ENCODE measurements at places on chromosomes 4 and X. TPM values are rescaled to one million over a fixed set of nuclear protein-coding genes. Genes with fewer than 3 reads are reported as not detected.

DNA sequence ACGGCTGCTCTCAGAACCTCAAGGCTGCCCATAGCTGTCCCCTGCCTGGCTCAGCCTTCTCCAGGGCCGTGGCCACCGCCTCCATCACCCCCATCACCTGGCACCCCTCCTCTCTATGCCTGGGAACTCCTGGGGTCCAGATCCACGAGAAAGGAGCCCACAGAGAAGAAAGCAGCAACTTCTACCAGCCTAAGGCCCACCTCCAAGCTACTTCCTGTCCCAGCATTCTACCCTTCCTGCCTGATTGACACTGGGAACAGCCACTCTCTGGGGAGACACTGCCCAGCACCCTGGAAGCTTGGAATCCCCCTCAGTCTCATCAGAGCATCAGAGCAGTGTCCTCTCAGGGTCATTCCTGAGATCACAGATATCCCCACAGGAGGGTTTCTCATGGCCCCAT is 36.9 kb upstream of the PROM1 start:
- H3K4me1 ChIP-seq = peaks cover 24% of the 10 kb centered on the region
- no peaks in the 10 kb centered on the region for H3K27me3 ChIP-seq
- no peak for DNase-seq

The ERVMER34-1 gene
- not detected for total RNA-seq

- H3K4me3 ChIP-seq = no peak overlapping the region
- DNase-seq = no peak
- H3K27ac ChIP-seq = no peak overlapping the region
- H3K27me3 ChIP-seq = no peaks in the 10 kb centered on the region
Measured at GRCh38 chr4:53558065-53558801, 33.1 kb downstream of the LNX1 start.

GRCh38 chrX:19372170-19372546 is 28.4 kb downstream of the PDHA1 start:
- peak overlapping the region; percentile 60 for H3K4me3 ChIP-seq
- H3K27ac ChIP-seq = no peak overlapping the region
- no peaks in the 10 kb centered on the region for H3K4me1 ChIP-seq
- no peaks in the 10 kb centered on the region for H3K36me3 ChIP-seq

DNA sequence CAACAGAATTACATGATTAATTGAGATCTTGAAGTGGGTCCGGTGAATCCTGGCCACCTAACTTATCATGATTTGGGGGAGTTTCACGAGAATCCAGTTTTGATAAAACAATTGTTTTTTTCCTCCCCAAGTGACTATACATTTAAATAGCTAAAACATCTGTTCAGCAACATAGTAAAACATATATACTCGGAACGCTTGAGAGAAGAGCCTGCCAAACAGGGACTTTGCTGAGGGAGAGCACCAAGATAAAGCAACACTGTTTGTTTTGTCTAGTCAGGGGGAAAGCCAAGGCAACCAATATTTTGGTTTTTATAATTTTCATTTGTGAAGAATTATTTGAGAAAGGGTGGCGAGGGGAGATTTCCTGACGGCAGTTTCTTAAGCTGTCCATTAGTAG is 381 bp downstream of the PHEX start:
- no peak overlapping the region for H3K4me3 ChIP-seq
- no peaks in the 10 kb centered on the region for H3K36me3 ChIP-seq
- no peaks in the 10 kb centered on the region for H3K4me1 ChIP-seq
- H3K27ac ChIP-seq = no peak overlapping the region

- H3K4me1 ChIP-seq = no peaks in the 10 kb centered on the region
- H3K27me3 ChIP-seq = no peaks in the 10 kb centered on the region
- no peak for DNase-seq
- no peaks in the 10 kb centered on the region for H3K36me3 ChIP-seq
- no peak overlapping the region for H3K27ac ChIP-seq
Measured at GRCh38 chrX:110698696-110699095, 96.9 kb downstream of the CHRDL1 start.

GRCh38 chr4:60944060-60944459 is 256.1 kb upstream of the ADGRL3 start:
- no peaks in the 10 kb centered on the region for H3K36me3 ChIP-seq
- H3K4me1 ChIP-seq = no peaks in the 10 kb centered on the region
- H3K27me3 ChIP-seq = no peaks in the 10 kb centered on the region

GRCh38 chr4:20995015-20995414 is 294.8 kb downstream of the PACRGL start:
- no peaks in the 10 kb centered on the region for H3K4me1 ChIP-seq
- H3K4me3 ChIP-seq = no peak overlapping the region
- H3K27me3 ChIP-seq = no peaks in the 10 kb centered on the region
- H3K36me3 ChIP-seq = no peaks in the 10 kb centered on the region
- no peak for DNase-seq

GRCh38 chr4:113278324-113278934 is 229.0 kb downstream of the ANK2 start:
- DNase-seq = peak; percentile 55
- no peaks in the 10 kb centered on the region for H3K27me3 ChIP-seq
- H3K27ac ChIP-seq = no peak overlapping the region
- no peak overlapping the region for H3K4me3 ChIP-seq
- no peaks in the 10 kb centered on the region for H3K4me1 ChIP-seq
- no peaks in the 10 kb centered on the region for H3K36me3 ChIP-seq

DNA sequence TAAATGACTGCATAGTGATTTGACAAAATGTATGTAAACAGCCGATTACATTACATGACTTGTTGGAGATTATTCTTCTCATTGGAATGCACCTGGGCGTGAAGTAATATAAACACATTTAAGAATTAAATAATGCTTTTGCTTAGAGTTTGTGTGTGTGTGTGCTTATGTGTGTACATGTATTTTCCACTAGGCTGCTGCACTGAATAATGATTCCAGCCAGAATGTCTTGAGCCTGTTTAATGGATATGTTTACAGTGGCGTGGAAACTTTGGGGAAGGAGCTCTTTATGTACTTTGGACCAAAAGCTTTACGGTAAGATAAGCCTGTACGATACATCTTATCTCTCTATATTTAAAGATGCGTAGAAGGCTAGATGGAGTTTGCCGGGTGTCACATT is 12.6 kb downstream of the NEIL3 start:
- peaks cover 15% of the 10 kb centered on the region for H3K4me1 ChIP-seq
- no peak overlapping the region for H3K27ac ChIP-seq
- H3K4me3 ChIP-seq = no peak overlapping the region
- no peaks in the 10 kb centered on the region for H3K27me3 ChIP-seq

DNA sequence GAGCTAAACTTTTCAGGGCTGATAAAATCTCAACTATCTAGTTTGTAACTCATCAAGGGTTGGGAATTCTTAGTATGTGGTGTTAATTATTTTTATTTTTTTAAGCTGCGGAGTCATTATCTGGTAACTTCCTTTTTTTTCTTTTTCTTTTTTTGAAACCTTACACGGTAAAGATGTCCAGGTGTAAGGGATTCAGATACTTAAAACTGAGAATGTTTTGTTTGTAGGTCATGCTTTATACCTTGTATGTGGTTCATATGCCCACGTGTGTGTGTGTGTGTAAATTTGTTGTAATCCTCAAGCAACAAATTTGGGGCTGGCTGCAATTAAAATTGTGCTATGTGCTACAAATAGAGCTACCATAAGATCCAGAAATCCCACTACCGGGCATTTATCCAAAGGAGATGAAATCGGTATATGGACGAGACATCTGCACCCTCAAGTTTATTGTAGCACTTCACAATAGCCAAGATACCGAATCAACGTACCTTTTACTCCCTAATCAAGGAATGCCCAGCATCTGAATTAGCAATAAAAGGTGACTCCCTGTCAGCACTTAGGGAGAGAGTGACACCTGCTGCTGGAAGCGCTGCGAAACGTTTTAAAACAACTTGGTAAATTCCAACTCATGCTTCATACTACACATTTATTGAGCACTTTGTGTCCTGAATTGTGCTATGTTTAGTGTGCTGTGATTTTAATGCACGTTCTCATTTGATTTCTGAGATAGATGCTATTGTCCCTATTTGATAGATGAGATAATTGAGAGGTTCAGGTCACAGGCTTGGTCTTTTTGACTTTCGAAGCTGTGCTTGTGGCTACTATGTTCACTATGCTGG is 16.1 kb downstream of the MSMO1 start:
- no peak overlapping the region for H3K4me3 ChIP-seq
- H3K27me3 ChIP-seq = no peaks in the 10 kb centered on the region
- no peak overlapping the region for H3K27ac ChIP-seq
- H3K4me1 ChIP-seq = no peaks in the 10 kb centered on the region

GRCh38 chrX:106247162-106247561 is 79.1 kb downstream of the PWWP3B start:
- H3K4me1 ChIP-seq = no peaks in the 10 kb centered on the region
- no peak for DNase-seq
- H3K36me3 ChIP-seq = no peaks in the 10 kb centered on the region
- H3K27ac ChIP-seq = no peak overlapping the region

The ITGB1BP2 gene
- total RNA-seq = 3.8 TPM

DNA sequence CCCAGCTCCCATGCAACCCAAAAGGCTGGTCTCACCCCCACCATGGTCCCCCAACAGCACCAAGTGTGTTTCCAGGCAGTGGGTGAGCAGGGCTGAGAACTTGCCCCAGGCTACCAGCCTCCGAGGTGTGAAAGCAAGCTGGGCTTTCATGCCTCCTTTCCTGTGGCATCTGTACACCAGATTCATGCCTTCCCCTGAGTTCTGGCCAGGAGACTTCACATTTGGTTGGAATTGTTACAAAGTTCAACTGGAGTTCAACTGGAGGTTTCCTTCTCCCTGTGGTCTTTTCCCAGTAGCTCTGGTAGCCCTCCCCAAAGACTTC is 77.6 kb upstream of the RAB40AL start:
- H3K36me3 ChIP-seq = no peaks in the 10 kb centered on the region
- no peak overlapping the region for H3K27ac ChIP-seq
- H3K4me3 ChIP-seq = no peak overlapping the region
- no peaks in the 10 kb centered on the region for H3K4me1 ChIP-seq
- DNase-seq = no peak
- no peaks in the 10 kb centered on the region for H3K27me3 ChIP-seq
